ENCODE measurements at places on chromosomes 5 and 9.

DNA sequence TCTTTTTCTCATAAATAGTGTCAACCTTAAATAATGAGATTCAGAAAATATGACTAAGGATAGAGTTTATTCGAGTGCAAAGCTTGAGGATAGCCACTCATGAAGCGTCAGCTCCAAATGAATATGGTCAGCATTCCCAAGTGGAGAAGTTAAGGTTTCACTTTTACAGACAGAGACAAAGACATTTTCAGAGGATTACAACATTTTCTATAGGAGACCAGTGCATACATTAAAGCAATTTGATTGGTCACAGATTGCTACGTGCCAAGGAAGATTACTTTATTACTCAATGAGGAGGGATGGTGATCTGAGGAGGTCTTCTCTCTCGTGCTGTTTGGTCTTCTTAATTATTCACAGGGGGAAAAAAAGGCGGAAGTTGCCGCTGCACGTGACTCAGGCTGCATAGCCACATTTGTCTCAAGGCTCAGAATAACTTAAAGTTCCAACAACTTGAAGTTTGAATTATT lies 60.1 kb upstream of the SPATA31C2 start:
- no peak for DNase-seq

GRCh38 chr5:135085936-135086725 lies 52.1 kb upstream of the PITX1 start:
- no peak for DNase-seq

DNA sequence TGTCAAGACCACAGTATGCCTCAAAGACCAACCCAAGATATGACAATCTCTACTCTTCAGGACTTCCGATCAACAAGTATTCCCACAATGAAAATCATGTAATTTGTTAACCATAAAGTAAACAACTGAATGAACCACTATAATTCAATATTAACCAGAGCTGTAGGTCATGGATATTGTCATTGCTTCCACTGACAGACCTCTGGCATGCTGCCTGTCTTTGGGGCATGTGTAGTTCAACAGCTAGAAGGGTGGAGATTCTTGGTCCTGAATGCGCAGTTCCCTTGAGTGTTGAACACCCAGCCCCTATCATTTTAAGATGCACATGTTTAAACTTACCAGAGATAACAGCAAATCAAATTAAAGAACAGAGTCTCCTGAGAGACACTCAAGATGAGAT lies 283.0 kb downstream of the CEMIP2 start:
- DNase-seq, result no peak

DNA sequence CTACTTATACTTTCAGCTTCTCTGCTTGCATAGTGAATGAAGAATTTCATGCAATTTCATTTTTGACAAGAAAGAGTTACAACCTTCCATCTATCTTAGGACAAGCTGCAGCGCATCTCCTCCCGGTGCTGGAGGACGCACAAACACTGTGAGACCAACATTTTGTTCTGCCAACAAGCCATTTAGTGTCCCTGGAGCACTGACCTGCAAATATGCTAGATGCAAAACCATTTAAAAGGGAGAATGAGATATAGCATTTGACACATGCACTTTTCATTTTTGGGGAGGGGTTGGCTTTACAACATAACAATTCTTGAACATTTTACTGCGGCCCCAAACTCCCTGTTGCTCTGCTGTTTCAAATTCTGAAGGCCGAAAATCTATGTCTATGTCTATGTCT lies 127.2 kb upstream of the SLC30A5 start:
- no peak for DNase-seq

GRCh38 chr5:95392593-95393182 lies 1.5 kb downstream of the FAM81B start:
- no peak for DNase-seq

DNA sequence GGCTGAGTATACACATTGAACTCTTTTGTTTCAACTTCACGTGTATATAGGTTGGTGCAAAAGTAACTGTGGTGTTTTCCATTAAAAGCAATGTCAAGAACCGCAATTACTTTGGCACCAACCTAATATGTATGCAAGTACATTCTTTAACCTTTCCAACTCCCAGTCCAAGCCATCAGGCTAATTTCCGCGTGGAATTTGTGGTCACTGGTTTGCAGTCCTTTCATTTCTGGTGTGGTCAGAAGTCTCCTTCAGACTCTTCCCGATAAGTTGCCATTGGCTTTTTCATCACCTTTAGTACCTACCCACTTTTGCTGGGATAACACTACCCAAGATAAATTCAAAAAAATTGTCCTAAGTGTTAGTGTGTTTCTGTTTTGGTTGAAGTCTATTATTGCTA lies 84.0 kb downstream of the RGS3 start:
- no peak for DNase-seq

- no peak for DNase-seq
Observed at GRCh38 chr5:7970816-7971215, 101.9 kb downstream of the MTRR start.

All from stimulated activated CD8-positive, alpha-beta memory T cell treated with anti-CD3 and anti-CD28 coated beads, Interleukin-2, amount 100 ng/mL, for 1 hour (primary cell).